ENCODE measurements at places on chromosomes 11 and 22.

DNA sequence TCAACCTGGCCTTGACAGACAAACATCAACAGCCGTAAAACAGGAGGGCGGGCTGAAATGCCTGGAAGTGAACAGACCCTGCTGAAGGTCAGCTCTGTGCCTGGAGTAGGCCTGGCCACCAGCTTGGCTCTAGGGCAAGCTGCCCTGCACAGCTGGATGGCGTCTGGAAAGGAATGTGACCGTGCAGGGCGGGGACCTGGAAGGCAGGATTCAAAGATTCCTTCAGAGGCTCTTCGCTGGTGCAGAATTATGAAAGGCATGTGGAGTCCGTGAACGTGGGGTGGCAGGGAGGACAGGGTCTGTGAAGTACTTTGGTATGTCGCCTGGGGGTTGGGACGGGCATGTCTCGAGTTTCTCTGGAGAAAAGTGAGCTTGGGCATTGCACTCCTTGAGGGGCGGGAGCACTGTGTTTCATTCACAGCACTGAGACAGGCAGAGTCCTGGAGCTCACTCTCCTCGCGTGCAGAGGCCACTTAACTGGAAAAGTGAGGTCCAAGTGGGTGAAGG is 1.5 kb downstream of the EHD1 start:
- DNase-seq: no peak

DNA sequence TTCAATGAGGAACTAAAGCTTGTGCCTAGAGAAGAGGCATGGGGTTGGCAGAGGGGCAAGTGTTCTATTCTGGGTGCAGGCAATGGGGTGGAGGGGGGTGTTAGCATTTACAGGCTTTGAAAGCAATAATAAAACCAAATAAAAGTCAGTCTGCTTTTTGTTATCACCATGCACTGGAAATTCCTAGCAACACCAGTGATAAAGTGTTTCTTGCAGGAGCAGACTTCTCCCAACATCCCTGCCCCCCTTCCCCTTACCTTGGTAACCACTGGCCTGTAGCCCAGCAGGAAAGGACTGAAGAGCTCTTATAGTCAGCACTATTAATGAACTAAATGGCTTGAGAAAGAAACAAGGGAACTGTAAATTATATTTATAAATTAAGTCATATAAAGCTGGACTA is 65.2 kb upstream of the SESN3 start:
- DNase-seq: no peak

GRCh38 chr11:111177037-111177871 is 68.3 kb upstream of the POU2AF2 start:
- DNase-seq: no peak

DNA sequence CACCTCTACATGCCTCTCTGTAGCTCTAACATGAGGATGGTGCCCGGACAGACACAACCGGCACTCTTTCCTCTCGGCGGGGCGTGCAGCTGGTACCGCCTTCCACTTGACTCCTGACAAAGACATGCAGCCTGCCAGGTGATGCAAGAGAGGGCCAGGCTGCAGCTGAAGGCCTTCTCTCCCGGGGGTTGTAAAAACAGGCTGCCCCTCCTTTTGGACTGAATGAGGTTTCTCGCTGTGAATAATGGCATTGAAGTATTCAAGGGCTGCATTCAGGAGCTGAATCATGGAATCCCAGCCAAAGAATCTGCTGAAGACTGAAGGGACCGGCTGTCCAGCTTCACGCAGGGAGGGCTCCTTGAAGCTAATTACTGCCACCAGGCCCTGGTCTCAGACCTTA is 110.9 kb downstream of the GALNT18 start:
- no peak for DNase-seq

DNA sequence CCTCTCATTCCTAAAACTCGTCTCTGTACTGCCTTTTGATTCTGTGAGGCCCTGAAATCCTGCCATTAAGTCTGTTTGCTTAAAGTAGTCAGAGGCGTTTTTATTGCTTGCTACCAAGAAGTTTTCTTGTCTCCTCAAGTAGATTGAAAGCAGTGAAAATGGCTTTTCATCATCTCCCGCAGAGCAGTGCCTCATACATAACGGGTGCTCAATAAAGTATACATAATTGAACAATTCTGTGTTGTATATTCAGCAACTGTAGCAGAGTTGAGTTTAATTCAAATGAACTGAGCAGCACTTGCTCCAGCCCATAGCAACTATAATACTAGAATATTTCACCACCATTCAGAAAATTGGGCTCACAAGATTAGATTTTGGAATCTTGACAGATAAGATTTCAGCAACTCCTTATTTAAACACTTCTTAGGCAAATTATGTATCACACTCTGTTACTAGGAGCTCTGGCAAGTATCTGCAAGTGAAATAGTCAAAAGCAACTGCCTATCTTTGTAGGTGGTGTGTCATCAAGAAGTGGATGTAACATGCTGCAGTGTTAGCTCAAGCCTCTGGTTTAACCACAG is 20.0 kb downstream of the FIBIN start:
- DNase-seq: no peak

- no peak for DNase-seq
Observed at GRCh38 chr22:36971341-36972125, 47.7 kb downstream of the TST start.

DNA sequence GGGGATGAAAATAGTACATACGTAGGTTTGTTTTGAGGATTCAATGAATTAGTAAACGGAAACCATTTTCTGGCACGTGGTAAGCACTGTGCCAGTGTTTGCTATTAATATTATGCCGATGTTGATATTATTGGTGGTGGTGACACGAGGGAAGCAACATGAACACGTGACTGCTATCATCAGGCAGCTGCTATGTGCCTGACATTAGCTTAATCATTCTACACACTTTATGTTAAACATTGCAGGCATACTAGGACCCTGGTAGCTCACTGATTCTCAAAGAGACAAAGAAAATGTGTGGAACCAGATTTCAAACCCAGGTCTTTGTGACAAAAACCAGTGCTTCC is 656 bp downstream of the SRRD start:
- no peak for DNase-seq

DNA sequence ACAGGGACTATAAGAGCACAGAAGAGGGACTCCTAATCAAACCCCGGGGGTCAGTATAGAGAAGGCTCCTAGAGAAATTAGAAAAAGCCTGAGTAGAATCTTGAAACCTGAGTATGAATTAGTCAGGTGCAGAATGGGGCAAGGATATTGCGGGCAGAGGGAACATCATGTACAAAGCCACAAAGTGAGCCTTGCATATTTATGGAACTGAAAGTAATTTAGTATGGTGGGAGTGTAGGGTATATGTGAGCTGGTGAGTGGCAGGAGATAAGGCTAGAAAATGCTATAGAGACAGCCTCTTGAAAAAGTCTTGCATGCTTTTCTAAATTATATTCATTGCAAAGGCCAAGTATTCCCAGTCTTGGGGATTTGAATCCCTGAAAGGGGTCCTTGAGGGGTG is 93.7 kb downstream of the STIM1 start:
- no peak for DNase-seq

DNA sequence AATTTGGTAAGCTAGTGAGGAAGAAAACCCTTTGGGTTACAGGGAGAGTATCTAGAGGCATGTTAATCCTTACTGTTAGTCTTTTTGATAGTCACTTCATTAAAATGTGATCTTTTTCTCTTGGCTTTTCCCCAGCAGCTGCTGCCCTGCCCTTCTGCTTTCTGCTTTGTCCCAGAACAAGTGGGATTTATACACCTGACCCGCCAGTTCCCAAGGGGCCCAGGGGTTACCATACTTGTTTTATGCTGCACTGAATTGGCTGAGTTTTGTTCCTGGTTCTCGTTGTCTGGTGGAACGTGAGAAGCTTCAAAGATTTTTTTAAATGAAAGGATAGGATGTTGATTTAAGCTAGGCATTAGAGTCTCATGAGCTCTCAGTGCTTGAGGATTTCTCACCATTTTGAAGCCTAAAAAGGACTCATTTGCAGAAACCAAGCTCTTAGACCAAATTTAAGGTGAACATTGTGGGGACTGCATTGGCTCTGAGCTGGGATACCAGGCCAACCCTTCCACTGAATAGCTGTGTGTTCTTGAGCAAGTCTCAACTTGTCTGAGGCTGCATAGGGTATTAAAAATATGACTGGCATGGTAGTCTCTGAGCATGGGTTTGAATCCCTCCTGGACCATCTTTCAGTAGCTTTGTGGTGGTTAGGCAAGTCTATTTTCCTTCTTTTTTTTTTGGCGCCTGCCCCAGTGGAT is 6.6 kb downstream of the LIMK2 start:
- no peak for DNase-seq

- DNase-seq: no peak
Observed at GRCh38 chr11:71987521-71987920, 11.2 kb upstream of the IL18BP start.

GRCh38 chr11:68669301-68670090 is 14.8 kb upstream of the GAL start:
- no peak for DNase-seq

DNA sequence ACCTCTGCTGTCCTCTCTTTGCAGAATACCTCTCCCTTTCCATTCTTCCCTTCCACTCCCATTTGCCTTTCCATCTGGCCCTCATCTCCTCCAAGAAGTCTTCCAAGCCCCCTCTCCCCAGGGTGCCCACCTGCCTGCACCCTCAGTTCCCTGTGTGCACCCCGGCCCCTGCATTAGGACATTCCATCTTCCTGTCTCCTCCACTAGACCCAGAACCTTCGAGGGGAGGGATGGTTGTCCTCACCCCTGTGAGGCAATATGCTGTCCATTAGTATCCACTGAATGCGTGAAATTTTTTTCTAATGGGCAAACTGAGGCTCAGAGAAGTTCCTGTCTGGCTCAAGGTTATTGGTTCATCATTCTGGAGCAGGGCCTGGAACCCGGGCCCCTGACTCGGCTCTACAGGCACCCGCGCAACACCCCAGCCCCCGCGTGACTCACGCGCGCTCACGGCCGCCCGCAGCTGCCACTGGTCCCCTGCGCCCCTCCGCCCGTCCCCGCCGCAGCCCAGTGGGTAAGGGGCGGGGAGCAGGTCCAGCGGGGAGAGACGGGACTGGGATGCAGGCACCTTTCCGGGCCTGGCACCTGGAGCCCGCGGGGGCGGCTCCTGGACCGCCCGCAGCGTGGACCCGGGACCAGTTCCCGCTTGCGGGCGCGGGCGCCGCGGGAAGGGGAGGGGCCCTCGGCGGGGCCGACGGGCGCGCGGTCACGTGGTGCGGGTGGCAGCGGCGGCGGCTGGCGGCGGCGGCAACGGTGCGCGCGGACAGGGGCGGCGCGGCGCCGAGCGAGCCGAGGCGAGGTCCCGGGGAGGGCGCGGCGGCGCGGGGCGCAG is 7.0 kb downstream of the SEPTIN3 start:
- peak; percentile 19 for DNase-seq

- DNase-seq: no peak
Observed at GRCh38 chr11:45436118-45436517, 150.0 kb upstream of the SYT13 start.

- DNase-seq: no peak
Observed at GRCh38 chr11:61066645-61067044, 35.6 kb upstream of the CD5 start.

GRCh38 chr11:65745049-65745448 is 24.5 kb upstream of the RNASEH2C start:
- no peak for DNase-seq

DNA sequence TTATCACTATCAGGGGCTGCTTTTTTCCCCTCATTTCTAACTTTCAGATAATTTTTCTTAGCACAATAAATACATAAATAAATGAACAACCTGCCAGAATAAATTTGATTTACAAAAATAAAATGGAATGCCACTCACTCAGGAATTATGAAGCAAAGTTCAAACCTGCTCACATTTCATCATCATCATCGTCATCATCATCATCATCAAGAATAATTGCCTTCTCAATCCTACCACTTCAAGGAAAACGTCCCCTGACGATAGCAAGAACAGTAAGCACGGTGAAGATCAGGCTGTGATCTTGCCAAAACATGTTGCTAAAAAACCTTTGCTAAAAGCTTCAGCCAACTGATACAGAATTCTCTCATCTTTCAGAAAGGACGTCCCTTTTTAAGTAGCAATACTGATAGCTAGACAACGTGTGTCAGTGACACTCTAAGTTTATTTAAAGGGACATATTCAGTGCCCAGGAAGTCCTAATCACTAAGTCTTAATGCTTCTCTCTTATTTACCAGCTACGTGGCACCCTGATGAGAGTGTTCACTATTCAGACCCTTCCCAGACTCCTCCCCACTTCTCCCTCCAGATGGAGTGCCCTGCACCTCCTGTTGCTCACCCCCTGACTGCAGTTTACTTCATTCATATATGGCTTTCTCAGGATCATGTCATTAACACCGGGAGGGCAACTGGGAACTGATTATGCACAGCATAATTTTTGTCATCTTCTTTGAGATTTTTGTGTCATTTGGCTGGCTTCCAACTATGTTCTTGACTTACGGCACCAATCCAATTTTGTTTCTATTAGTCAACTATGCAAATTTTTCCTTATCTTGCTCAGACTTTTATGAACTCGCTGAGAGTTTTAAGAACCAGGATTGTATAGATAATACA is 200.1 kb upstream of the GUCY1A2 start:
- DNase-seq: no peak

DNA sequence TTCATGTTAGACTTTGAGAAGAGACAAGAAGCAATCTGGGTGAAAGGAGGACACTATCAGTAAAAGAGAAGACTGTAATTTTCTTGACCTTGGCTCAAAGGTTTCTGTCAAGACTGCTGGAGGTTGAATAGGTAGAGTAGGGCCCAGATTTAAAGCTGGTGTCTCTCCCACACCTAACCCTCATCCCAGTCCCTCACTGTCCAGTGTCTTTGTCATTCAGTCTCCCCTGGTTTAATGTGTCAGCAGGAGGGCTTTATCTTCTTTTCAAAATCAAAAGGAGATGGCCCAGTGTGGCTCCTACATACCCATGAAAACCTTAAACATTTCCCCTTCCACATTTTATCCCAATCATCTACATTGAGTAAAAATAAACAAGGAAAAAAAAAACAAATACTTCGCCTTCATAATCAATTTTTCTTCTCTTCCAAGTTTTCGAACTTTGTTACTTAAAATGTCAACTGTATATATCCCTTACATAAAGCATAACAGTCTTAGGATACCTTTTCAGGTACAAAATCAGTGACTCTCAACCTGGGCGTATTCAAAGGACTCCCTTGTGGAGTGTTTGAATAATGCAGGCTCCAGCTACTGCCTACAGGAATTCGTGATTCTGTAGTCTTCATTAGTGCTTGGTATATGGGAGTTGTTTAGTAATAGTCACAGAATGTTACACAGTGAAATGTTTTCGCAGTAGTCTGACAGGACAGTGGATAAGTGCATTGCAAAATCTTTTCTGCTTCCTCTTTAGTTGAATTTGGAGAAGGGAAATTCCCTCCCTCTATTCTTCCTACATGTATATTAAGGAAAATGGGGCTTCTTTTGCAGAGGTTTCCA is 87.2 kb downstream of the FAT3 start:
- no peak for DNase-seq

- DNase-seq: no peak
Observed at GRCh38 chr22:29787371-29787980, 20.3 kb downstream of the UQCR10 start.

GRCh38 chr11:103367650-103368049 is 258.4 kb downstream of the DYNC2H1 start:
- DNase-seq: no peak

GRCh38 chr11:104370478-104370877 is 206.5 kb upstream of the PDGFD start:
- DNase-seq: no peak

- no peak for DNase-seq
Observed at GRCh38 chr11:112881461-112881860, 79.8 kb upstream of the NCAM1 start.

Measured in stimulated activated CD8-positive, alpha-beta memory T cell treated with anti-CD3 and anti-CD28 coated beads, Interleukin-15, amount 100 ng/mL, for 48 hours (primary cell).